ENCODE measurements at places on chromosomes 5 and 9.

DNA sequence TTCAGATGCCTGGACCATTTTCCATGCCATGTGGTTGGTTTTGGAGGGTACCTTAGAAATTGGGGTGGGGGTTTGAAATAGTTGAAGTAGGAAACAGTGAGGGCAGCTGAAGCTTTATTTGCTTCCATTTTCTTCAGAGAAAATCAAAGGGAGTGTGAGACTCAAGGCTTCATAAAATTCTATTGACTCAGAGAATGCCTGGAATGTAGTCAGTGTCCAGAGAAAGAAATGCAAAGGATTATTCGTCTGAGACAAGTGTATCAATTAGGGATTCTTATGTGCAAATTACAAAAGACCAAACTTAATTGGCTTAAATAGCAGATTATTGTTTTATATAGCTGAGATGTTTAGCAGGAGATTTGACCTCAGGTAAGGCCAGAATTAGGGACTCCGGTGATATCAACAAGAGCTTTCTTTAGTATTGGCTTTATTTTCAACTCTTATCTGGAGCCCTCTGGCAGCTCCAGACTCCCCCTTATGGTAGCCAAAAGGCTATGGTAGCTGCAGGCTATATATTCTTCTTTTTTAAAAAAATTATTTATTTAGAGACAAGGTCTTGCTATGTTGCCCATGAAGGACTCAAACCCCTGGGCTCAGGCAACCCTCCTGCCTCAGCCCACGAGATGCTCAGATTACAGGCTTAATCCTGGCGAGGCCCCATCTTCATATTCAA lies 38.9 kb downstream of the PTTG1 start:
- no peak for DNase-seq

- DNase-seq = no peak
These were observed 18.9 kb upstream of the MOCS2 start for GRCh38 chr5:53128481-53128880.

GRCh38 chr5:19880458-19880857 lies 107.5 kb downstream of the CDH18 start:
- no peak for DNase-seq

- peak; percentile 80 for DNase-seq
These were observed at the start of gene NPDC1 for GRCh38 chr9:137046088-137046787. NPDC1 (minus strand) TSS chr9:137046177; CDS start chr9:137045989, 188 bp downstream.

- no peak for DNase-seq
These were observed 103.1 kb downstream of the SERINC5 start for GRCh38 chr5:80152778-80153177.

GRCh38 chr9:74322661-74323314 lies 174.3 kb upstream of the RORB start:
- no peak for DNase-seq

DNA sequence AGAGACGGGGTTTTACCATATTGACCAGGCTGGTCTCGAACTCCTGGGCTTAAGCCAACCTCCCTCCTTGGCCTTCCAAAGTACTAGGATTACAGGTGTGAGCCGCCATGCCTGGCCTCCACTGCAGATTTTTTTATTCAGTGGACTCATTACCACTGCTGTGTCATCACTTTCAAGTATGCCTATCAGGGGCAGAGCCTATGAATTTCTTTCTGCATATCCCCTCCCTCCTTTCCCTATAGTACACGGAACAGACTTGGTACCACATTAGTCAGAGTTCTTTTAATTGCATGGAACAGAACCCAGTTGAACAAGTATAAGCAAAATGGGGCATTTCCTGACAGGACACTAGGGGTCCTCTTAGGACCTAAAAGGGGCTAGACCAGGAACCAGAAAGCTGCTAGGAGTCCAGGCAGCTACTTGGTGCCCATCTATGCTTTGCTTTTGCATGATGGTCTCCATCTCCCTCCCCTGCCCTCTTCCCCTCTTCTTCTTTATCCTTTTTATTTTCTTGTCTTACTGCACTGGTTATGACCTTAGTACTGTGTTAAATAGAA lies 5.8 kb downstream of the BSPRY start:
- DNase-seq = no peak

DNA sequence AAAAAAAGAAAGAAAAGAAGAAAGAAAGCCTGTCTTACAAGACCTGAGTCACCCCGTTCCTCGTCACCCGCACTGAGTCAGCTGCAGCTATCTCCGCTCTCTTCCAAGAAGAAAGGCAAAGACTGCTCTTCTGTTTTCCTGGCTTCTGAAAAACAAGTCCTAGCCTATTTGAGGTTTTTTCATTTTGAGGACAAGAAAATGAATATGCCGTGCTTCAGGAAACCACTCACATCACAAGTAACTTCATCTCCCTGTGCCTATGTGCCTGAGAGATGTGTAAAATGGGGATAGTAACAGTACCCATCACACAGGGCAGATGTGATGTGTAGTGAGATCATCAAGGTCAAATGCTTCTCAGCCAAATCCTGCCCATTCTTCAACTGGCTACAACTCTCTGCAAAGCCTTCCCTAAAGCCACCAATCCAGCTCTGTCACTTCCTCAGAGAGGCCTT lies 78.4 kb downstream of the GLDC start:
- DNase-seq = peak; percentile 34

GRCh38 chr5:105131045-105131444 lies 1568.5 kb upstream of the NUDT12 start:
- DNase-seq = no peak

DNA sequence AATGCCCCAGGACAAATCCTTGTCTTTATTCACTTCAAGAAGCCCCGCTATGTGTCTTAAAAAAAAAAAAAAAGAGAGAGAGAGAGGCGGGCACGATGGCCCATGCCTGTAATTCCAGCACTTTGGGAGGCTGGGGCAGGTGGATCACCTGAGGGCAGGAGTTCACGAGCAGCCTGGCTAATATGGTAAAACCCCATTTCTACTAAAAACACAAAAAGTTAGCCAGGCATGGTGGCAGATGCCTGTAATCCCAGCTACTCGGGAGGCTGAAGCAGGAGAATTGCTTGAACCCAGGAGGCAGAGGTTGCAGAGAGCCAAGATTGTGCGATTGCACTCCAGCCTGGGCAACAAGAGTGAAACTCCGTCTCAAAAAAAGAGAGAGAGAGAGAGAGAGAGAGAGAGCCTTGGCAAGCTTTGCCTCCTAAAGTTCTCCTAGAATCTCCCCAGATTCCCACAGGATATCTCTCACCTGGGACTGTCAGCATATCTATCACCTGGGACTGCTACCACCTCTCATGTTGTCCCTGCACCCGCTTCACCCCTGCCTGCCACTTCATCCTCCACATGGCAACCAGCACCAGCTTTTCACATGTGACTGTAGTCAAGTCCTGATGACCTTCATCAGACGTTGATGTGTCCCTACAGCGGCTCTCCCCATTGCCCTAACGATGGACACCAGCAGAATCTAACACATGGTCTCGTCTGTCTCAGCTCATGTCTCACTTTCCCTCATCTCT lies 5.8 kb downstream of the ITK start:
- no peak for DNase-seq

- no peak for DNase-seq
These were observed 10.1 kb downstream of the BRD9 start for GRCh38 chr5:882253-883183.

DNA sequence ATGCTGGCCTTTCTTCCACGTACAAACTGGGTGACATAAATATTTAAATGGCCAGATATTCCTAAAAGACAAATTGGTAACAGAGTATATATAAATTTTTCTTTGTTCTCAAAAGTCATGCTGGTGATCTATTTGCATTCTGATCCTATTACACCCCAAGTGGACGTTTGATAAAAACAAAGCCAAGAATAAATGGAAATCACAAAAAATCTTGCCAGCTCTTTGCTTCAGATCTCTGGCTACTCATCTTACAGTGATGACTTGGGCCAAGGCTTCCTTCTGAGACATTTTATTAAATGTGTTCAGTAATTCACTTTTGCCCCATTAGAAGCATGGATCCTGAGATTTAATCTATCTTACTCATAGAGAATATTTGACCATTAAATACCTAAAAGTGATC lies 444.3 kb upstream of the PIK3R1 start:
- no peak for DNase-seq

DNA sequence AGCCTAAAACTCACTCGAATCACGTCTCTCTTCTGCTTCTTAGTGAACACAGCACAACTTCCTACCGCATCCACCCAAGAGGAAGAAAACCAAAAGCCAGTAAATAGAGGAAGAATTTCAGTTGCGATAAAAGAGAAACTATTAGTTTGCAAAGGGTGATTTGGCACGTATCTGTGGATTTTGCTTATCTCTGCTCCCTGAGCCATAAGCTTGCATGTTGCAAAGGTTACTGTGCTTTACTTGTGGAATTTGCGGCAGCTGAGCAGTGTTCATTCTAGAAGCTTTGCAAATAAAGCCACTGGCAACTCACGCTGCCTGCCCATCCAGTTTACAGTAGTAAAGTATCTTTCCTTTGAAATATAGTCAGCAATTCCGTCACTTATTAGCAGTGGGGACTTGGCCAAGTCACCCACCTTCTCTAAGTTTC lies 149.0 kb upstream of the PCA3 start:
- DNase-seq = no peak

GRCh38 chr5:161167016-161167767 lies 315.2 kb upstream of the ATP10B start:
- DNase-seq = no peak

Measured in stimulated activated CD4-positive, alpha-beta T cell treated with anti-CD3 and anti-CD28 coated beads, Interleukin-4, amount 100 ng/mL, for 48 hours (primary cell).